ENCODE measurements at places on chromosomes 5 and 9. TPM values are rescaled to one million over a fixed set of nuclear protein-coding genes. Genes with fewer than 3 reads are reported as not detected.

SLC6A7 gene
- polyA plus RNA-seq, result not detected

NDUFAF2 gene
- 37.7 TPM for polyA plus RNA-seq

PCDHGA12 gene
- polyA plus RNA-seq, result not detected

DNA sequence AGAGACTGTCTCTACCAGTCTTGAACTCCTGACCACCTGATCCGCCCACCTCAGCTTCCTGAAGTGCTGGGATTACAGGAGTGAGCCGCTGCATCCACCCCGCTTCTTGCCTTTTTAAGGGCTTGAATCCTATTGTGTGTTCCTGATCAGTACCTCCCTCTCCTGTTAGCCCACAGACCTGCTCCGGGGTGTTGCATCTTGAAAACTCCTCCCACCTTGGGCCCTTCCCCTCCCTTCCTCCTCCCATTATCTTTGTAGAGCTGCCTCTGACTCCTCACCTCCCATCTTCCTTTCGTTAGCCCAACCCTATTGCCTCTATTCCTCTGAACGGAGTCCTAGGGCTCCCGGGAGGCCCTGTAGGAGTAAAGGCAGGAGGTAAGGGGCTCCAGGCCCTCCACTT, 48.5 kb upstream of the NEK6 start:
- H3K27me3 ChIP-seq, result no peaks in the 10 kb centered on the region
- H3K4me1 ChIP-seq, result peaks cover 22% of the 10 kb centered on the region
- no peak for DNase-seq
- H3K4me3 ChIP-seq, result no peak overlapping the region
- H3K27ac ChIP-seq, result no peak overlapping the region
- H3K36me3 ChIP-seq, result no peaks in the 10 kb centered on the region

DNA sequence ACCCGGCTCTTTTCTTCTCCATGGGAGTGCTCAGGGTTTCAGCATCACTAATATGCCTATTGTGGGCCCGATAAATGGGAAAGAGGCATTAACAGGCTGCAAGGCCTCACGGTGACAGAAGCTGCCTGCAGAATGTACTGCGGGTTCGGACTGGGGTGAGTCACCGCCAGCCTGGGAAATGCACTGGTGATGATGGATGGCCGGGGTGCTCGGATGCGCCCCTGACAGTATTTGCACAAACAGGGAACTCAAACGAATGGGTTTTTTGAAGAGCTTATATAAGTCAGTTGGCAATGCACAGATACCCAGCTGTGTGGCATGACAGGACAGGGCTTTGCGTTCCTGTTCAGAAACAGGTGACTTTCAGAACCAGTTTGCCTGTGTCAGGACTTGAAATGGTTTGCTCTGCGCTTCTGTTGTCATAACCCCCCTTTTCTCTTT, 42.0 kb upstream of the PITX1 start:
- no peak overlapping the region for H3K27ac ChIP-seq
- DNase-seq, result no peak
- no peaks in the 10 kb centered on the region for H3K27me3 ChIP-seq
- H3K4me1 ChIP-seq, result no peaks in the 10 kb centered on the region
- no peak overlapping the region for H3K4me3 ChIP-seq
- H3K36me3 ChIP-seq, result no peaks in the 10 kb centered on the region

DNA sequence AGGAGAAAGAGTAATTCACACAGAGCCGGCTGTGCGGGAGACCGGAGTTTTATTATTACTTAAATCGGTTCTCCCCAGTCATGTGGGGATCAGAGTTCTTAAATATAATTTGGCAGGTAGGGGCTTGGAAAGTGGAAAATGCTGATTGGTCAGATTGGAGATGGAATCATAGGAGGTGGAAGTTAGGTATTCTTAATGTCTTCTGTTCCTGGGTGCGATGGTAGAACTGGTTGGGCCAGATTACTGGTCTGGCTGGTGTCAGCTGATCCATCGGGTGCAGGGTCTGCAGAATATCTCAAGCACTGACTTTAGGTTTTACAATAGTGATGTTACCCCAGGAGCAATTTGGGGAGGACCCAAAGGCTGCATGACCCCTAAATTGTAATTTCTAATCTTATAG, 4.6 kb upstream of the CERCAM start:
- H3K27me3 ChIP-seq, result peaks cover 7% of the 10 kb centered on the region
- no peak for DNase-seq
- H3K27ac ChIP-seq, result no peak overlapping the region
- H3K4me3 ChIP-seq, result no peak overlapping the region
- H3K36me3 ChIP-seq, result no peaks in the 10 kb centered on the region

GRM6 gene
- not detected for polyA plus RNA-seq

ELP1 gene
- polyA plus RNA-seq, result 20.2 TPM

DNA sequence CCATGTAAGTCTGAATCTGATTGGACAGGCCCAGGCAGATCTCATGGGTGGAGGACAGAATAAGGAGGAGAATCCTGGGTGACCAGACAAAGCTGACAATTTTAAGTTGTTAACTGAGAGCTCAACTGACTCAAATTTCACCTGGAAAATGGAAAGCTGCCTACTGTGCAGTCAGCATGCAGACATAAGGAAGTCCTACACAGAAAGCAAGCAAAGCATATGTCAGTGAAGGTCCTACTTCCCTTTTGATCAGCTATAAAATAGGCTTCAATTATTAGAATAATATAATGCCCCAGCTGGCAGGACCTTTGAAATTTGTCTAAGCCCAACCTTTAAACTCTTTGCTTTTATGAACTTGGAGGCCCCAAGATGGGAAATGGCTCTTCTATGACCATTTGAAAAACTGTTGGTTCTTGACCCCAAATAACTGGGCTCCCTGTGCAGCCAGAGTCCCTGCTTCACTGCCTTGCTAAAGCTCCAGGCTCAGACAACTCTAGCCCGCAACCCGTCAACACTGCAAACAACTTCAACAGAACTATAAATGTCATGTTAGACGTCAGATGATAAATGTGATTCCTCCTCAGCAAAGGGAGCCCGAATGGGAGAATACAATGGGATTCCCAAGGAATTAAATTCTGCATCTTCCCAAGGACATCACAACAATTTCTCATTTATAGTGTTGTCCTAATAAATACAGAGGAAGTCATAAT, 118.9 kb upstream of the ADRA1B start:
- no peak for DNase-seq
- H3K27ac ChIP-seq, result no peak overlapping the region
- H3K36me3 ChIP-seq, result no peaks in the 10 kb centered on the region
- no peaks in the 10 kb centered on the region for H3K4me1 ChIP-seq

IL13 gene
- polyA plus RNA-seq, result not detected

DNA sequence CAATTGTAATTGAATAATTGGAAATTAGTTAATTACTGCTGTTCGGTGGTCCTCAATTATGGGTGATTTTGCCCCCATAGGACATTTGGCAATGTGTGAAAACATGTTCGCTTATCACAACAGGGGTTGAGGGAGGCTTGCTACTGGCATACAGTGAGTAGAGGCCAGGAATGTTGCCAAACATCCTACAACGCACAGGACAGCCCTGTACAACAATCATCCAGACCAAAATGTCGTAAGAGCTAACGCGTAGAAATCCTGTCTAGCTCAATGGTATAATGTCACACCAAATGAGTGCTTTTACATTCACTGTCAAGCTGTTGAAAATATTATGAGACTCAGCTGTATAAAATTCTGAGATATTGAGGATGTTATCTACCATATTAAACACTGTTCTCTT, 464.4 kb upstream of the TUSC1 start:
- no peak for DNase-seq
- H3K4me1 ChIP-seq, result no peaks in the 10 kb centered on the region
- no peaks in the 10 kb centered on the region for H3K36me3 ChIP-seq
- H3K27ac ChIP-seq, result no peak overlapping the region

- no peaks in the 10 kb centered on the region for H3K36me3 ChIP-seq
- H3K27me3 ChIP-seq, result no peaks in the 10 kb centered on the region
- no peak overlapping the region for H3K27ac ChIP-seq
Observed at GRCh38 chr5:96214442-96215197, 218.4 kb downstream of the PCSK1 start.

IQGAP2 gene
- polyA plus RNA-seq, result 70.5 TPM

- no peak overlapping the region for H3K4me3 ChIP-seq
- no peak overlapping the region for H3K27ac ChIP-seq
- H3K4me1 ChIP-seq, result no peaks in the 10 kb centered on the region
- H3K27me3 ChIP-seq, result no peaks in the 10 kb centered on the region
- no peak for DNase-seq
- H3K36me3 ChIP-seq, result no peaks in the 10 kb centered on the region
Observed at GRCh38 chr9:8389531-8389930, 590.0 kb upstream of the DMAC1 start.

GRCh38 chr5:24668050-24668449, 23.3 kb upstream of the CDH10 start:
- H3K27me3 ChIP-seq, result no peaks in the 10 kb centered on the region
- H3K4me1 ChIP-seq, result no peaks in the 10 kb centered on the region
- no peak for DNase-seq
- H3K36me3 ChIP-seq, result no peaks in the 10 kb centered on the region
- H3K4me3 ChIP-seq, result no peak overlapping the region

DNA sequence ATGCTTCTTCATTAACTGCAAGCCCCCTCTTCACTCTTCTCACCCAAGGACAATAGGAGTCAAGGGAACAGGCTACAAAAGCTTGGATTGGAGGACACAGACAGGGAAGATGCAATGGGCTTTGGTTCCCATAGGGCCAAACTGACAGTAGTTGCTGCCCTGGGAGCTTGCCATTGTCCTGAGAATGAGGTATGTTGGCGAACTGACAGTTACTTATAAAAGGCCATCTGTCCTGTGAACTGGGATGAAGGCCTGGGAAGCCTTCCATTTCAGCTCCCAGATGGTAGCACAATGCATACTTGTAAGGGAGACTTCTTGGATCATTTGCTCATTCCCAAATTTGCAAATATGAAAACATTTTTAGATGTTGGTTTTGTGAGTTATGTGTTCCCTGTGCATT, 88.9 kb downstream of the SNCAIP start:
- H3K4me3 ChIP-seq, result no peak overlapping the region
- H3K4me1 ChIP-seq, result no peaks in the 10 kb centered on the region
- H3K27me3 ChIP-seq, result no peaks in the 10 kb centered on the region
- H3K36me3 ChIP-seq, result no peaks in the 10 kb centered on the region
- DNase-seq, result no peak
- H3K27ac ChIP-seq, result no peak overlapping the region

DNA sequence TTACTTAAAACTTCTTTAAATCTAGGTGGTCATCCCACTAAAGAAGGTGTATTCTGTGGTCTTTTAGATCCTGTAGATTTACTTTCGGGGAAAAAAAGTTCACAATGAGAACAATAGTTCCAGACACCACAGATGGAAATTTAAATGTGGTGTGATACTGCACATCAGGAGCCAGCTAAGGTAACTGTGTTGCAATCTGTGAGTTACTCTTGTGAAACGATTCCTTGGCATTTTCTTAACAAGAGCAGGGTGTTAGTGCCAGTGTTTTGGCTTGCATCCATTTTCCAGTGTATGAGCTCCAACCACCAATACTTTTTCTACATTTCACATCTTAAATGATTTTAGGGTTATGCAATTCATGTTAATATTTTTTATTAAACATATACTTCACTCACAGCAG, 674.5 kb downstream of the CETN3 start:
- no peaks in the 10 kb centered on the region for H3K27me3 ChIP-seq
- no peak overlapping the region for H3K27ac ChIP-seq
- no peak overlapping the region for H3K4me3 ChIP-seq
- H3K4me1 ChIP-seq, result no peaks in the 10 kb centered on the region

DNA sequence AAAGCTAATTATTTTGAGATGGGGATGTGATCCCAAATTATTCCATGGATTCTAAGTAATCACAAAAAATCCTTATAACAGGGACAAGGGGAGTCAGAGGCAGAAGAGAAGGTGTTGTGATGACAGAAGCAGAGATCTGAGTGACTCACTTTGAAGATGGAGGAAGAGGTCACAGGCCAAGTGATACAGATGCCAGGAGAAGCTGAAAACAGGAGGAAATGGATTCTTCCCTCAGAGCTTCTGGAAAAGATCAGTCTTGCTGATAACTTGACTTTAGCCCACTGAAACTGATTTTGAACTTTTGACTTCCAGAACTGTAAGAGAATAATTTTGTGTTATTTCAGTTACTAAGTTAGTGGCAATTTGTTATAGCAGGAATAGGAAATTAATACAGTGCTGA, 105.3 kb downstream of the GCNT1 start:
- H3K4me3 ChIP-seq, result no peak overlapping the region
- DNase-seq, result no peak
- H3K36me3 ChIP-seq, result no peaks in the 10 kb centered on the region
- H3K4me1 ChIP-seq, result no peaks in the 10 kb centered on the region

DNA sequence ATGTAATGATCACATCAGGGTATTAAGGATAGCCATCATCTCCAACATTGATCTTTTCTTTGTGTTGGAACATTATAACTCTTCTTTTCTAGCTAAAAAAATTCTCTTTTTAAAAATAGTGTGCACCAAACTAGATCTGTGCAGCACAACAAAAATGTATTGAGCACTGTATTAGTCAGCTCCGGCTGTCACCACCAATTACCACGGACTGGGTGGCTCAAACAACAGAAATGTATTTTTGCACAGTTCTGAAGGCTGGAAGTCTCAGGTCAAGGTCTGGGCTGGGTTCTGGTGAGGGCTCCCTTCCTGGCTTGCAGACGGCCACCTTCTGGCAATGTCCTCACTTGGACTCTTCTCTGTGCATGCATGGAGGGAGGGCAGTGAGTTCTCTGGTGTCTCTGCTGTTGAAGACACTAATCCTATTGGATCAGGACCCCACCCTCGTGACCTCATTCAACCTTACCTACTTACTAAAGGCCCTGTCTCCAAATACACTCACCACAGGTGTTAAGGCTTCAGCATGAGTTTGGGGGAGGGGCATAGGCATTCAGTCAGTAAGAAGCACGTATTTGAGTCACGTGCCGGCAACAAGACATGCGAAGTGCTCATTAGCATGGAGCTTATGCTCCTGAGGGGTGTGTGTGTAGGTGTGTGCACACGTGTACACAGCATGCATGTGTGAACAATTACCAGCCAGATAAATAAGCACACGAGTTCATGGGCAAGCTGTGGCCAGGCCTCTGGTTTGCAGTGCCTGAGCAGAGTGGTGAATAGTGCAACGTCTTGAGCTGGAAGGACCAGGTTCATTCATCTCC, 89.4 kb upstream of the SH3PXD2B start:
- H3K27me3 ChIP-seq, result no peaks in the 10 kb centered on the region
- H3K4me3 ChIP-seq, result no peak overlapping the region

GRCh38 chr9:137298401-137299202, 3.5 kb downstream of the NRARP start:
- peaks cover 19% of the 10 kb centered on the region for H3K4me1 ChIP-seq
- no peaks in the 10 kb centered on the region for H3K36me3 ChIP-seq
- DNase-seq, result no peak
- H3K4me3 ChIP-seq, result no peak overlapping the region
- peaks cover 53% of the 10 kb centered on the region for H3K27me3 ChIP-seq

C9 gene
- not detected for polyA plus RNA-seq

PCDHGB6 gene
- 0.25 TPM for polyA plus RNA-seq

DNA sequence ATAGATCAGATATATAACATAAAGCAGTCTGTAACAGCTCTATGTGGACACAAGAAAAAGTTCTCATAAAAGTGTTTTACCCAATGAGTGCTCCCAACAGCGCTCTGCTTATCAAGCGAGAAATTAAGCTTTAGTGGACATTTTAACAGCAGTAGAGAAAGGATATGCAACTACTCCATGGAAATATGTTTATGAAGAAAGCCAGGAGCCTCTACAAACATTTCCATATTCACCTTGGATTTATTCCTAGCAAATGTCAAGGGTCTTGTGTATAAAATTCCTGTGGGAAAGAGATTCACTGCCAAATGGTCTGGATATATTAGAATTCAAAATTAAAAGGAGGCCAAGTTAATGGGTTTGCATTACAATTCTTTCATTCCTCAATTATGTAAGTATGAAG, 66.5 kb downstream of the DTWD2 start:
- H3K4me3 ChIP-seq, result no peak overlapping the region
- DNase-seq, result no peak
- no peak overlapping the region for H3K27ac ChIP-seq
- H3K36me3 ChIP-seq, result no peaks in the 10 kb centered on the region
- H3K27me3 ChIP-seq, result no peaks in the 10 kb centered on the region

ARID3C gene
- not detected for polyA plus RNA-seq

Measured in CD8-positive, alpha-beta memory T cell (primary cell).